Effector CD4-positive, alpha-beta T cell (primary cell): ENCODE measurements at places on chromosomes 7 and 10.

GRCh38 chr10:127033216-127034033 lies 128.2 kb downstream of the DOCK1 start:
- no peak for DNase-seq

GRCh38 chr10:73874267-73875138 lies at the start of gene CAMK2G:
Gene CAMK2G (minus strand): TSS chr10:73874555. CDS start chr10:73874461, 94 bp downstream.
- DNase-seq: peak; percentile 80

DNA sequence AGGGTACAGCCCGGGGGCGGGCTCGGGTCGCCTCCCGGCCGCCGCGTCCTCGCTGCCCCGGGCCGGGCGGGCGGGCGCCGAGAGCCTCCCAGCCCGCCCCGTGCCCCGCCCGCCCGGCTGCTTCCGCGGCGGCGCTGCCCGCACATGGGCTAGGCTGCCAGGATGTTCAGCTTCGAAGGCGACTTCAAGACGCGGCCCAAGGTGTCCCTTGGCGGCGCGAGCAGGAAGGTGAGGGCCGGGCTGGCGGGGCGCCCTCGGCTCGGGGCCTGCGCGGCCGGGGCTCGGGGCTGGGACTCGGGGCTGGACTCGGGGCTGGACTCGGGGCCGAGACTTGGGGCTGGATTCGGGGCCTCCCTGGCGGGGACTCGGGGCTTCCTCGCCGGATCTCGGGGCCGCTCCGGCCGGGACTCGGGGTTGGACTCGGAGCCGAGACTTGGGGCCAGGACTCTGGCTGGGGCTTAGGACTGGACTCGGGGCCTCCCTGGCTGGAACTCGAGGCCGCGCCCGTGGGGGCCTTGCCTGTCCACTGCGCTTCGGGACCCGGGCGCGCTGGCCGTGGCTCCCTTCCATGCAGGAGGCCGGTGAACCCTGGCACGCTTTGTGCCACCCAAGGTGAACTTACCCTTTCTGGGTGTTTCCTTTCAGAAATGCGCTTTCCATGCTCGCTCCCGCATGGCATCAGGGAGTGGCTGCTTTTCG lies 534 bp downstream of the UBE3C start:
- DNase-seq: peak; percentile 58

DNA sequence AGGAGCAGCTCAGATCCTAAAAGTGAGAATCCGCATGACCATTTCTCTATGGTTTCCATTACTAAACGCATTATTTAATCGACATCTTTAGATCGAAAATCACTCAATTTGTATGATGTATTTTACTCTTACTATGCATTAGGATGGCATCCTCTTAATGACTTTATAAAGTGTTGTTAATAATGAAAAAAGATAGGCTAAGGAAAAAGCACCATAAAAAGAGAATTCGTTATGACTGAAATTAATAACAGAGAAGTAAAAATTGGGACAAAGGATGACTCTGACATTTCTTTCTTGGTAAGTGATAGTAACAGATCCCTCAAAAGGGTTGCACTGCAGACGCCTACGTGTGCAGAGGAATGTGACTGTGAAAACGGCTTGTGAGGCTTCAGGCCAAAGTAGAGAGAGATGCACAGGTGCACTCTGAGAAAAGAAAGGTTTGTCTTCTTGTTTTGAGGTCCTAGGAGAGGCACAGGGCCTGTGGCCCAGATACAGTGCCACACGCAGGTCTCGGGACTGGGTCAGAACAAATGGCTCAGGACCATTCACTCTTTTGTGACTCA lies 23.0 kb upstream of the RBM33 start:
- no peak for DNase-seq

DNA sequence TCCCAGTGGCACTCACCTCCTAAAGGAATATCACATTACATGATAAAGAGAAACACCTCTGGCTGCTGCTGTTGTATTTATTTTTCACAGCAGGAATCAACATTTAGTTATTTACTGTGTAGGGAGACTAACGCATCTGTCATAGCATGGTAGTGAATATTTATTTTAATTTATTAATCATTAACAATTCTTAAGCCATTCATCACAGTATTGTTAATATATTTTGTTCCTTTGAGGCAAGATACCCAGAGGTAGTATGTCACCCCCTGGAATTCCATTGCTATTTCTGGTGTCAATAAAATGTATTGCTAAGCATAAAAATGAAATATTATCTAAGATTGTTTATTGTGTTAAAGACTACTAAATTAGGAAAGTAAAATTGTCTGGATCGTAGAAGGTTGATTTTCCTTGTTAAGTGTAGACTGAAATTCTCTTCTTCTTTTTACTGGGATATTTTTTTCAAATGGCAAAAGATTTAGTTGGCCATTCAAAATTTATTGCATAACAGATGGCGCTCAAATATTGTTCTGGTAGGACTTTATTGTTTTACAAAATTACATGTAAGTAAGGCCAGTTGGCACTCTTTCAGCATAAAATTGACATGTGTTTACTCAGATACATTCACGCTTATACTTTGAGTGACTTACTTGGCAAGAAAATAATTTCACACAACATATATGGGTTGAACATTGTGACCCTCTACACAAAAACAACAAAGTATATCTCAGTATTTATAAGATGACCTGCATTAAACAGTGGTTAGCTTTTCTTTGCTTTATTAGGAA lies 1358.7 kb upstream of the SORCS1 start:
- DNase-seq: no peak

- DNase-seq: no peak
These were observed 673.1 kb downstream of the TNS3 start for GRCh38 chr7:46908770-46909169.

DNA sequence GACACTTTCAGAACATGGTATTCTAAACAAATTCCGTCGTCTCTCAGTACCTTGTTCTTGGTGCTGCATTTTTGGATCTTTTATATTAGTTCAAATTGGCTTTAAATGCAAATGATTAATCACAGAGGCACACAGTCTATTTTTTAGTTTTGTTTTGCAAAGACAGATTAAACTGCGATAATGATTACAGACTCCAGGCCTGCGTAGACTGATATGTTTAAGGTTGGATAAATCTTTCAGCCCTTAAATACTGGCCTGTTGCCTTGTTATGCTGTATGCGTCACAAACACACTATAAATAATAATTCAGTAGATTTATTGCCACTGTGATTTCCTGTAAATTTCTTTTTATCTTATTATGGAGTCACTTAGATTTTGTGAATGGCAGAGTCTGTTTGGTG lies 19.3 kb downstream of the CACNB2 start:
- DNase-seq: no peak

GRCh38 chr7:5872326-5872725 lies 8.3 kb upstream of the OCM start:
- no peak for DNase-seq

GRCh38 chr7:115558161-115558560 lies 472.4 kb downstream of the TFEC start:
- DNase-seq: no peak

DNA sequence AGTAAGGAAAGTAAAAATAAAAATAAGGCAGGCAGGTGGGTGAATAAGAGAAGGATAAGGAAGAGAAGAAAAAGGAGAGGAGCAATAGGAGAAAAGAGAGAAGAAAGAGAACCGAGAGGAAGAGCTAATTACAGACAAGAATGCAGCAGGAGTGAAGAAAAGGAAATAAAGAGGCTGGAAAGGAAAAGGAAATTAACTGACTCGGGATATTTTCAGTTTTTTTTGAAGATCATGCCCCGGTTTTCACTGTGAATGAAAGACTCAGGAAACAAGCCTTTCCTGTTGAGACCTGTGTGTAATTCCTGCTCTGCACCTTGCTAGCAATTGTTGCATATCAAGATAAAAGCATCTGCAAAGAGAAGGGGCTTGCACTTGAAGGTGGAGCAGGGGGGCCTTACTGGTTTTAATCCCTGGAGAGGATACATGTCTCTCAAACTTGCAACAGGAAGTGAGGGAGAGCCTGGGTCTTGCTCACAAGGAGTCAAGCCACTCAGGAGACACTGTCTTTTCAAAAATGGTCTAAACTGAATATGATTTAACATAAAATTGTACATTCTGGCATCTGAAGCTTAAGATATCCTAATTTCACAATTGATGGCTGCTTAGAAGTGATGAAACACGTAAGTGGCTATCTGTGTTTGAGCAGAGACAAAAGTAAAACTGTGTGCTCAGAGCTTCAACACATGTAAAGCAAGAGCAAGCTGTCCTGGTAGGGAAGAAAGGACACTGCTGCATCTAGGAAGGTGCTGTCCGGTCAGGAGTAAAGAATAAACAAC lies 157.6 kb downstream of the FAM107B start:
- DNase-seq: no peak

- no peak for DNase-seq
These were observed 24.8 kb upstream of the PPP2R2D start for GRCh38 chr10:131876017-131876416.

GRCh38 chr7:40310258-40310657 lies 175.5 kb downstream of the SUGCT start:
- DNase-seq: no peak

DNA sequence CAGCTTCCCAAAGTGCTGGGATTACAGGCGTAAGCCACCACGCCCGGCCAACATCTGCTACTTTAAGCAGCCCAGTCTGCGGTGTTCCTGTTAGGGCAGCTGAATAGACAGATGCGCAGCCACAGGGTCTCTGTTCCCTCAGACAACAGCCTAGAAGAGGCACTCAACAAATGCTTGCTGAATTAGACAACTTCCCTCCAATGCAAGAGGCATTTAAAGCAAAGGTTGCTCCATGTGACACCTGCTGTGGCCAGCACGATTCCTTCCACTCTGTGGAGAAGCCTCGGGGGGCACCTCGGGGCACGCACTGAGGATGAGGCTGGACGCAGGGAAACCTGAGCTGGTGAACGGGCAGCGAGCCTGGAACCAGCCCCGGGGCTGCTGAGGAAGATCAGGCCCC lies 237.8 kb downstream of the MAD1L1 start:
- no peak for DNase-seq

DNA sequence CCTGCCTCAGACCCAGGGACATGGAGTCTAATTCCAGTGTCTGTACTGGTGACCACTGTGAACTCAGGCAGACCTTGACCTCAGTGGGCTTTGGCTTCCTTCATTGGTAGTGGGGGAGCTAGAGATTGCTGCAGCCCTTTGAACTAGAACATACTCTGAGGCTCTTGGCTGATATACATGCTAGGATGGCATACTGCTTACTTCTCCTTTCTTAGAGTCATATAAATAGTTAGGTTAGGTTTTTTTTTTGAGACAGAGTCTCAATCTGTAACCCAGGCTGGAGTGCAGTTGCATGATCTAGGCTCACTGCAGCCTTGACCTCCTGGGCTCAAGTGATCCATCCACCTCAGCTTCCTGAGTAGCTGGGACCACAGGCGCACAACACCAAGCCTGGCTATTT lies 49.7 kb downstream of the TMEM178B start:
- no peak for DNase-seq

DNA sequence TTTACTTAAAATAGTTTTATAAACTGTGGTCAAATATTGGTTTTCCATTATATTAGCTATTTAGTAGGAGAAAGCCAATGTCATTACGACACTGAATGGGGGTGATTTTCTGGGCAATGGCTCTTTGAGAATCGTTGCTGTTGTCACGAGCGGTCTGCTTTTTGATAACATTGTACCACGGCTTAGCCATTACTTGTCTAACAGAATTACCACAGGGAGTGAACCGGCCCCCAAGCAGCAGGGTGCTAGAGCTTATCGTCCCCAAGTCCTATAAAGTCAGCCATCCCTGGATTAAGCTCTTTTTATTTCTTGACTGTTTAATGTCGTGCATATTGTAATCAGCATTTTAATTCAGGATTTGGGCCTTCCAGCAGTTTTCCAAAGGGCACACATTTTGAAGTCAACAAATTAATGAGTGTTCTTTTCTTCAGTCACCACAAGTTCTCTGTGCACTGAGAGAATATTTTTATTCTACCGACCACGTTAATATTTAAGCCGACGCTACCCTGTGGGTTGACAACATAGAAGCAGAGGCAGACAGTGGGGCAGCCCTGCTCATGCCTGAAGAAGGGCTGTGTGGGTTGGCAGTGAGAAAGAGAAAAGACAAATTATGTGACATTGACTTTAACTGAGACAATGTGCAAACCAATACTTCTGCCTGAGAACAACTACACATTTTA lies 125.8 kb downstream of the ICA1 start:
- DNase-seq: no peak

DNA sequence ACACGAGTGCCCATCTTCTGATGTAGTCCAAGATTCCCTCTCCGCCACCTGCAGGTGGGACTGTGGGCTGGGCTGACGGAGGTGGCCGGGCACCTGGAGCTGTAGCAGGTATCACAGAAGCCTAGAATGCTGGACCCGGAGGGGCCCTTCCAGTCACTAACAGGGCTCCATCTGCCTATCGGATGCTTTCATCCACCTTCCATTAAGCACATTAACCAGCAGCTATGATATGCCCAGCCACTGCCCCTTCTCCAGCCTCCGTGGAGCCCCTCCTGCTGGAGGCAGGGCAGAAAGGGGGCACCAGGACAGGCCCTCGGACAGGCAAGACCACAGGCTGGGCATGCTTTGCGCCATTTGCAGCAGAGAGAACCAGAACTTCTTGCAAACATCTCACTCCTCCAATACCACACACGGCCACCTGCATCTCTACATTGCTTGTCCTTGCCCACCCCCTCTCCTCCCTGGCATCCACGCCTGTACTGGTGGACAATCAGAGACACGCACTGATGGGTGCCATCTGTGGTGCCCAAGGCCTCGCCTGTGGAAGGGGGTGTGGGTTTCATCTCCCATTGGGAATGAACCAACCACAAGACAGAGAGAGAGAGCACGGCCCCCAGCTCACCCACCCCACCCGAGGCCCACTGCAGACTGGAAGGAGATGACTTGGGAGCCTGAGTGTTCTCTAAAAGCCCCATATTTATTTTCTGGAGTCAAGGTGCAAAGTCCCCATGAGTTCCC lies 16.8 kb downstream of the PRKAG2 start:
- no peak for DNase-seq

DNA sequence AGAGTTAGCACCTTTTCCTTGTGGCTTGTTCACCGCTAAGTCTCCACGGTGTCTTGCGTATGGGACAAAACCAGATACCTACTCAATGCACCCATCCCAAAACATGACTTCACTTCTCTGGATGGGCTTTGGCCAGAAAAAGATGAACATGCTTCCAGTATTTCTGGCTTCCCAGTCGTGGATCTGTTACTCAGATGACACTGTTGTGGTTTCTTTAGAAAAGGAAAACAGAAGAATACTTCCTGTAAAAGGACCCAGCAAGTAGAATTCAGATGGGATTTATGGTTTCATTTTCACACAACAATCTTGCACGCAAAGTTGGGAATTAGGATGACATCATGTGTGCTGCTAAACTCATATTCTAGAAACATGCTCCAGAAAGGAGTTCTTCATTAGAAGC lies 216.7 kb downstream of the ADAM12 start:
- no peak for DNase-seq

- DNase-seq: no peak
These were observed 91.5 kb downstream of the PRPF18 start for GRCh38 chr10:13678101-13678843.

- DNase-seq: no peak
These were observed 6.8 kb upstream of the ZNF783 start for GRCh38 chr7:149255174-149255573.

- no peak for DNase-seq
These were observed 46.8 kb downstream of the TBXAS1 start for GRCh38 chr7:139875821-139876241.
